ENCODE measurements at places on chromosomes 16 and 17.

DNA sequence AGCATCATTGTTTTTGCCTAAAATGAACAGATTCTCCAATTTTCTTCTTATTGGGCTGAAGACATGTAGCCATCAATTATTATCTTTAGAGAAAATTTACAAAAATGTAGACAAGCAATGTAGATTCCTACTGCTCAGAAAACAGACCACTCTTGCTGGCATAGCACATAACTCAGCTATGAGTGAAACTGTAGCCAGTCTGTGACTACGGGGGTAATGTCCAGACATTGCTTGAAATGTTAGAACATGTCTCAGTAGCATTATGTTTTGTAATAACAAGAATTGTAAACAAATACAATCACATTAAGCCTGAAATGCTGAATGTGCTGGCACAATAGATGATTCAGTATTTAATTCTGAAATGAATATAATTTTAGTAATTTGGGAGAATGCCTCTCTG is 265.7 kb upstream of the KCNJ16 start:
- no peak for DNase-seq

GRCh38 chr17:29007860-29008455 is 2.1 kb upstream of the SEZ6 start:
- no peak for DNase-seq

GRCh38 chr17:44977814-44978550 is 9.9 kb upstream of the C1QL1 start:
- DNase-seq, result no peak

DNA sequence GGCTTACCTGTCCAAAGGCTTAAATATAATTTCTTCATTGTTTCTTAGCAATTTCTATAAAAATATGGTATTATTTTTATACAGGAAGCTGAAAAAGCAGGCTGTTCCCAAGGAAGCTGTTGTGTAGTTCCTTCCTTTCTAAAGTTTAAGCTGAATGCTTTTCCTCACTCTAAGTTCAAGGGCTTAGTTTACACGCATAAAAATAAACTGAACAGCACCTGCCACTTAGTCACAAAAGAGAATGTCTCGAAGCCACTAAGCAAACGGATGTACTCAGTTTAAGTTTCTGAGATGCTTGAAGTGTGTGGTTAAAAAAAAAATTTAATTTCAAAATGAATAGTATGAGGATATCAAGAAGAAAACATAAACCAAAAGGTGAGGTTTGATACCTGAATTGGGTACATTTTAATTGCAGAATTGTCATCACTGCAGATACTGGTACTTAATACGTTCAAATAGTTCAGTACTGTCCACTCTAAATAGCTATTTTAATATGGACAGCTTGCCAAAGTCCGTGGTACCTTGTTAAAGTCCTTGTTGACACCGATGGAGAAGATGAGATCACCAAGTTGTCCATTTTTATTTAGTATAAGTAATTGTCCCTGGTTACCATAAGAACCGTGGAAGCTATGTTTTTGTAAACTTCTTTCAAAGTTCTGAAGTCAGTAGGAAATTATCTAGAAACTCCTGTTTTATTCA is 38.1 kb downstream of the MRTFB start:
- DNase-seq, result no peak

DNA sequence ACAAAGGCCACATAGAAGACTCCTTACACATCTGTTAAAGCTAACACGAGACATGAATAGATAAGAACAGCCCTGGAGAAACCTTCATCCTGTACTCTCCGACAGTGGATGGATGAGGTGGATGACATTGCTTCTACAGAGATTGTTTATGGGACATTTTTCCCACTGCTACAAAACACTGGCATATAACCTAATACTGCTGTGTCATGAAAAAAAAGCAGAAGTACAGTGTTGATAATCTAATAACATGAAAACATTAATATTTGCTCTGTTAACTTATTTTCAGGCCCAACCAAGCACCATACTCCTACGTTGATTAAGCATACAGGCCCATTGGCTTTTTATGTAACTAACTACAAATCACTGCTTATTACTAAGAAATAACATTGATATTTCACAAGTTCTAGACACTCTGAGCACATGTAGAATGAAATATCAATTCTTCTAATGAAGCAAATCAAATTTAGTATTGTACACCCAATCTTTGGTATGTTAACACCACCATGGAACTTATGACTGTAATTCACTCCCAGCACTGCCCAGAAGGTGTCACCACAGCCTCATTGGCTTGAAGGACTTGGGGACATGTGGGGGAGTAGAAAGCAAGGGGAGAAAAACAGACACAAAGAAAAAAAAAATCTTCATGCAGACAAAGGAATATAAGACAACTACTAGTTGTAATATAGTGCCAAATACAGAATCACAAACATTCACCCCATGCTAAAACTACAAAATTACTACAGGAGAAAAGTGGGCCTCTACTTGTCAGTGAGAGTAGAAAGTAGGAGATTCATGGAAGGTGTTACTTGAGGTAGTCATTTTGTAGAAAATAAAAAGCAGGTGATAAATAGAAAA is 330.0 kb upstream of the PMFBP1 start:
- peak; percentile 13 for DNase-seq

GRCh38 chr16:84617041-84617790 is 662 bp downstream of the COTL1 start:
- DNase-seq, result peak; percentile 46

GRCh38 chr16:29963021-29963743 is 1.3 kb downstream of the TMEM219 start:
- no peak for DNase-seq

GRCh38 chr16:86391984-86392383 is 118.3 kb upstream of the FOXF1 start:
- no peak for DNase-seq

- no peak for DNase-seq
These were observed 4.0 kb downstream of the WBP2 start for GRCh38 chr17:75850928-75851692.
